ENCODE measurements at places on chromosomes 13 and 19.

DNA sequence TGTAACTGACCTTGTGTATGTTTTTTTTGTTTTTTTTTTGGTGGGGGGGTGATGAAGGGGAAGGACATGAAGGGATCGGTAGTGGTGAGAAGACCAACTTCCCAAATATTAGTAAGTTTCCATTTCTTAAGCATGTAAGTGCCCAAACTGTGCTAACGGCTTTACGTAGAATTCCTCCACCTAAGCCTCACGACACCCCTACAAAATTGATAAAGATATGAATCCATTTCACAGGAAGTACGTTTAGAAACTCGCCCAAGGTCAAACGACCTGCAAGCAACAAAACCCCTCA, 649 bp downstream of the UQCRFS1 start:
- peak overlapping the region; percentile 99 for H3K27ac ChIP-seq
- H3K27me3 ChIP-seq, result peaks cover 10% of the 10 kb centered on the region
- H3K36me3 ChIP-seq, result peaks cover 16% of the 10 kb centered on the region

- H3K27me3 ChIP-seq, result peaks cover 8% of the 10 kb centered on the region
- H3K4me1 ChIP-seq, result peaks cover 14% of the 10 kb centered on the region
Observed at GRCh38 chr19:10523135-10523636, 5.9 kb upstream of the S1PR5 start.

DNA sequence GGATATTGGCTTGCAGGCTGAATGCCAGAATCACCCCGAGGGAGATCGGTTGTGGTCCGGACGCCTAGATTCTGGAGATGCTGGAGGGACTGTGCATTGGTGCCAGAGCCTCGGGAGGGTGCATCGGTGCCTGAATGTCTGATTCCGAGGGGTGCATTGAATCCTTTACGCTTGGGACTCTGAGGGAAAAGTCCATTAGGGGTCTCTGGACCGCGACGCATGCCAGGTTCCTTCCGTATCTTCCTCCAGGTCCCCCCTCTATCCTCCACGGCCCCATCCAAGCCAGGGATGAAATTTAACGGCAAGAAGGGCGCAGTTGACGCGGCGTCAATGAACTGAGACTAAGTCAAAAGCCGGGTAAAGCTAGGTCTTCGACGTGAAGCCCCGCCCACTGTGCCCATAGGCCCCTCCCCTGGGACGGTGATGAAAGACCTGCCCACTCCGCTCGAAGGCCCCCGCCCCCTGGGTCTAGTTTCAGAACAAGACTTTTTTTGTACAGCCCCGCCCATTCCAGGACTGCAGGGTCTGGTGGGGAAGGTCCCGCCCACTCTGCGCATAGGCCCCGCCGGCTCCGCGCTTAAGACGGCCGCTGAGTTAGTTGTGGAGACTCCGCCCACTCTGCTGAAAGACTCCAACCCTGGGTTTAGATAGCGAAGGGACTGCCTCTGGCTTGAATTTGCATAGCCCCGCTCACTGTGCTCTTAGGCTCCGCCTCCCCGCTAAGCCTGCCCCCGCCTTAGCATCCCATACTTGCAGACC, 737 bp downstream of the ZNF575 start:
- H3K36me3 ChIP-seq, result peaks cover 5% of the 10 kb centered on the region
- peaks cover 21% of the 10 kb centered on the region for H3K4me1 ChIP-seq
- DNase-seq, result peak; percentile 94
- peak overlapping the region; percentile 96 for H3K27ac ChIP-seq
- no peaks in the 10 kb centered on the region for H3K27me3 ChIP-seq
- peak overlapping the region; percentile 89 for H3K4me3 ChIP-seq

- no peak overlapping the region for H3K4me3 ChIP-seq
- no peak for DNase-seq
- no peak overlapping the region for H3K27ac ChIP-seq
- peaks cover 3% of the 10 kb centered on the region for H3K36me3 ChIP-seq
- H3K4me1 ChIP-seq, result peaks cover 9% of the 10 kb centered on the region
Observed at GRCh38 chr19:10986301-10987127, 25.7 kb downstream of the SMARCA4 start.

- no peak for DNase-seq
- H3K27ac ChIP-seq, result no peak overlapping the region
- H3K36me3 ChIP-seq, result no peaks in the 10 kb centered on the region
- H3K4me1 ChIP-seq, result no peaks in the 10 kb centered on the region
- H3K4me3 ChIP-seq, result no peak overlapping the region
- no peaks in the 10 kb centered on the region for H3K27me3 ChIP-seq
Observed at GRCh38 chr13:22652796-22653195, 528.0 kb upstream of the SGCG start.

DNA sequence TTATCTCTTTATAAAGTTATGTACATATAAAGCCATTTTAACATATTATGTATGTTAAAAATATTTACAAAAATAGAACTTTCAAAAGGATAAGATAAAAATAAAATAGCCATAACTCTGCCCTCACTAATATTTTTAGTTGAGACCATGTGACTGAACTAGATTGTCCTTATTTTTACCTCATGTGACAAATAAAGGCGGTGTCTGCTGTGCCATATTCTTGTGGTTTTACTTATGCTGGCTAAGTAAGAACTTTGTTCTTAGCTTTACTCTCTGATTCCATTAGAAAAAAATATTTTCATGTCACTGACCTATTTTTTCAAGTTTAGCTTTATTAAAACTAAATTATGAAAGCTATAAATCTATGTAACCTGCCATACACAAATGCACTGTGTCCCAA, 135.6 kb upstream of the TSC22D1 start:
- no peak for DNase-seq
- no peak overlapping the region for H3K27ac ChIP-seq
- H3K4me1 ChIP-seq, result no peaks in the 10 kb centered on the region
- H3K27me3 ChIP-seq, result no peaks in the 10 kb centered on the region
- no peaks in the 10 kb centered on the region for H3K36me3 ChIP-seq
- H3K4me3 ChIP-seq, result no peak overlapping the region

- no peak overlapping the region for H3K27ac ChIP-seq
- peaks cover 7% of the 10 kb centered on the region for H3K27me3 ChIP-seq
- no peak overlapping the region for H3K4me3 ChIP-seq
- no peaks in the 10 kb centered on the region for H3K36me3 ChIP-seq
Observed at GRCh38 chr13:101691341-101691860, 238.9 kb downstream of the ITGBL1 start.

- H3K4me3 ChIP-seq, result no peak overlapping the region
- DNase-seq, result no peak
- no peaks in the 10 kb centered on the region for H3K4me1 ChIP-seq
- H3K36me3 ChIP-seq, result peaks cover 42% of the 10 kb centered on the region
- no peaks in the 10 kb centered on the region for H3K27me3 ChIP-seq
Observed at GRCh38 chr13:100306434-100306999, 217.6 kb downstream of the PCCA start.

DNA sequence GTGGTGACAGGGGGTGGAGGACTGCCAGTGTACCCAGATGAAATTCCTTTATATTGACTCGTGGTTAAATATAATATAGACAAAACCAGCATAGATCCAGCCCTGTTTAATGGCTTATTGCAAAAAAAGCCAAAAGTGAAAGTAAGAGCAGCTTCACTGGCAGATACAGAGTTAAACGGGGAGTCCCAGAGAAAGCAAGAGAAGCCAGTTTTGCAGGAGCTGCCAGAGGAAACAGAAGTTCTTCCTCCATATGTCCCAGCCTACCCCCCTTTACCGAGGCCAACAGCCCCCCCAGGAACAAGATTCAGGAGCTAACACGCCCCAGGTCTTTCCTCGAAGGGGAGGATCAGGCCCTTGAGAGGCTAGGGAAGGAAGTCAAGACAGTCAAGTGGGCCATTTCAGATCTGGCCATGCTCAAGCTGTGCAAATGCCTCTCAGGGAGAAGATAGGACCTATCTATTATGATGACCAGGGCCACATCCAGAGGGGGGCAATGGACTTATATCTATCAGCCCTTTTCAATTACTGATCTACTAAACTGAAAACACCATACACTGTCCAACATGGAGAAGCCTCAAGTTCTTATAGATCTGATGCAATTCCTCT, 47.2 kb upstream of the ZNF737 start:
- no peak overlapping the region for H3K27ac ChIP-seq
- no peak overlapping the region for H3K4me3 ChIP-seq
- no peaks in the 10 kb centered on the region for H3K27me3 ChIP-seq
- DNase-seq, result no peak
- no peaks in the 10 kb centered on the region for H3K36me3 ChIP-seq

- no peaks in the 10 kb centered on the region for H3K36me3 ChIP-seq
- H3K4me1 ChIP-seq, result peaks cover 8% of the 10 kb centered on the region
Observed at GRCh38 chr13:28220166-28220565, 81.8 kb downstream of the PAN3 start.

- H3K36me3 ChIP-seq, result no peaks in the 10 kb centered on the region
- H3K27me3 ChIP-seq, result no peaks in the 10 kb centered on the region
- H3K27ac ChIP-seq, result no peak overlapping the region
- no peak overlapping the region for H3K4me3 ChIP-seq
- no peaks in the 10 kb centered on the region for H3K4me1 ChIP-seq
- no peak for DNase-seq
Observed at GRCh38 chr13:89749888-89750287, 1597.6 kb upstream of the MIR17HG start.

- H3K27ac ChIP-seq, result no peak within 1 kb of the TSS
- H3K27me3 ChIP-seq, result peaks cover 39% of the 10 kb centered on the region
- H3K4me1 ChIP-seq, result peaks cover 8% of the 10 kb centered on the region
- DNase-seq, result no peak
Observed at GRCh38 chr19:34480971-34481841, at the start of gene WTIP. TSS of gene WTIP (plus strand) at chr19:34481758. CDS start at chr19:34481975, 217 bp downstream.

Data from naive thymus-derived CD8-positive, alpha-beta T cell (primary cell).